Stromal cell of bone marrow (primary cell): ENCODE measurements at places on chromosomes 5 and 9.

GRCh38 chr5:74452856-74453255 is 187.7 kb downstream of the ENC1 start:
- no peak for DNase-seq

DNA sequence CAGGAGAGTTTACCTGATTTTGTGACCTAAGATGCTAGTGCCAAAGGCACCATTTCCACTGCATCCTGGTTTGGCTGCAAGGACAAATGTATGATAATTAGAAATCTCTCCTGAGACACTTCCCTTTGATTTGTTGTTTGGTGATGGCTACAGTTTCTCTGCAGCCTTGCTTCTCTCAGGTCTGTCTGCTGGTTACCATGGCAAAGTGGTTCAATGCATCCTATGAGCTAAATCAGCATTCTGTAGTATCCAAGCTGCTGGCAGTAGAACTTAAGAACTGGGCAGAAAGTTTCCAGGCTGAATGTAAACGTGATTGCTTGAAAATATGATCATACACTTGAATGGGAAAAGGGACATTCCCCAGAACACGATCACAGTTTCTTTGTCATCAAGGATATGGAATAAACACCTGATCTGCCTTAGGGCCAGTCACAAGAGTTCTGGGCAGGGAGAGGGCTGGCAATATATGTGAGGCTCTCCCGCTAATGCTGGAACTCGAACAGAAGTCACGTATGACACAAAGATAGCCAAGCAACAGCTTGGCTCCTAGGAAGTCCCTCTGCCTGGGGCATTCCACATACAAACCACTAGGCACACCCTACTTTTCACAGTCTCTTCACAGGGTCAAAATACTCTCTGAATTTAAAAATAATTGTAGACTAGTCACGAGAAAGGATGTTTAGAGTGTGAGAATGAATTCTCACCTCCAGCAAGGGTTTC is 138.1 kb upstream of the GRAMD2B start:
- DNase-seq: no peak

GRCh38 chr5:177071666-177072385 is 14.9 kb upstream of the FGFR4 start:
- DNase-seq: peak; percentile 61

- DNase-seq: no peak
Observed at GRCh38 chr9:31486630-31487029, 897.8 kb upstream of the ACO1 start.
